ENCODE measurements at places on chromosomes 6 and 20.

DNA sequence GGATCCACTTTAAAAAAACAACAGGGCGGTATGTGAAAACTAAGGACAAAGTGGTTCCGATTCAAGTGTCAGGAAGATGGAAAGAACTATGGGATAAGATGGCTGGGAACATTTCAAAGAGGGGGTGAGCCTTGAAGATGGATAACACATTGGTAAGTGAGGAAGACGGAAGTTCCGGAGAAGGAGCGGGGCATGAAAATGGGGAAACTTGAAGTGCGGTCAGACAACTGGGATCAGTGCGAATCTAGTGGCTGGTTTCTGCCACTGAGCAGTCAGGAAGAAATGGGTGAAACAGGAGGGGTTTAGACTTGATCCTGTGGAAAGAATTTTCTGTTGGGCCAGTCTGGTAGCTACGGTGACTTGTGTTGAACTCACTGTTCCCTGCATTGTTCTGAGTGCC is 1.2 kb downstream of the NAA20 start:
- no peak for DNase-seq

GRCh38 chr6:132286298-132287019 is 114.8 kb downstream of the MOXD1 start:
- DNase-seq: no peak

- DNase-seq: no peak
Measured at GRCh38 chr6:79646006-79646405, 14.9 kb downstream of the SH3BGRL2 start.

DNA sequence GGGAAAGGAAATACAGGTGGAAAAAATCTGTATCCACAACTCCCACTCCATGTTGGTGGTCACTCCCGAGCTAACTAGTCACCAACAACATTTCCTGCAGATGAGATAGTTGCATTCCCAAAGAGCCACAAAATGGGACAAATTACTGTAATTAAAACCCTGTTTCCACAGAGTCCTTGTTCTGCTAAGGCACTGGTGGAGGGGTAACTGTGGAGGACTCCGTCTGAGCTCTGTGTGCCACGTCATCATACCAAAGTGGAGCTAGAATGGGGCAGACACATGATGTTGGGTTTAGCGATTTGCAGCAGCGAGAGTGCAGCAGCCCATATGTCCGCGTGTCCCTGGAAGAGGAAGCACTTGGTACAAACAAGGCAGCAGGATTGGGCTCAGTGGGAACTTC is 172.5 kb upstream of the KCNK16 start:
- DNase-seq: no peak

DNA sequence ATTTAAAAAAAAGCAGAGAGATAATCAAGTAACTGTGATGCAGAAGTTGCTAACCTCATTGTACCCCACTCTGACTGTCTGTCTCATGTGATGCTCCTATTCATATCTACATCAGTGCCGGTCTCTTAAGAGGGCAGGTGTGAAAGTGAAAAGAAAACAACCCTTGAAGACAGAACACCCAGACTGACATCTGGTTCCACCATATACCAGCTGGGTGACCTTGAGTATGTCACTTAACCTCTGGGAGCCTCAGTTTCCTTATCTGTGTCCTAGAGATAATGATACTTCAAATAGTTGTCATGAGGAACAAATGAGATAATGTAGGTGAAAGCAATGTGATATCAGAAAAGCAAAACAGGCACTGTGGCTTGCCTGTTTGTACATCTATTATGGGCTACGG is 426.8 kb upstream of the SOX4 start:
- no peak for DNase-seq

DNA sequence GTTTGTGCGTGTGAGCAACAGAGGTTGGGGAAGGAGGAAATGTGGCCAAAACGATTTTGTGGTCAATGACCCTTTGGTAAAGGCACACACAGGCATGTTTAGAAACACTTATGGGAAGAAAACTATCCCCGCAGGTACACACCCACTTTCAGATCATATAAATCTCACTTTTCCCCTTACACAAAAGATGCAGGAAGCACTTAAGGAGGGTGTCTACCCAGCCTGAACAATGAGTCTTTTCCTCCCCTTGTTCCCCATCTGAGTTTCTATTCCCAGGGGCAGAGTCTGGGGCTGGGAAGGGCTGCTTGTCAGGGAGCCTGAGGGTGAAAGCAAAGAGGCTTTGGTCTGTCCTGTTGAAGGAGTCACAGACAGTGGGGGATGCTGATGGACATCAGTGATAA is 193.2 kb upstream of the SALL4 start:
- DNase-seq: no peak

Data from activated effector memory CD4-positive, alpha-beta T cell treated with Interleukin-2 at 50 U/mL for 16 hours (primary cell).